NCI-H226 (cell line): ENCODE measurements at places on chromosomes 11 and 22.

DNA sequence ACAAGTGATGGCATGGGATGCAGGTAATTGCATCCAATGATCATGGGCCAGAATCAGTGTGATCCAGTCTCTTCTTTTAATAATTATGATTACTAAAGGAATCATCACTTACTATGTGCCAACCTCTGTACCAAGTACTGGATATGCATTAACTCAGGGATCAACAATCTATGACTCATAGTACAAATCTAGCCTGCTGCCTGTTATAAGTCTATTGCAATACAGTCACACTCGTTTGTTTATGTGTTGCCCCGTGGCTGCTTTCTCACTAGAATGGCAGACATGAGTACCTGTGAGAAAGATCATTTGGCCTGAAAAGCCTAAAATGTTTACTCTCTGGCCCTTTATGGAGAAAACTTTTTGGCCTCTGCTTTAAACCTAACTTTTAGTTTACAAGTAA is 45.0 kb downstream of the OR6Q1 start:
- DNase-seq, result peak; percentile 78

GRCh38 chr22:32644252-32645100 is 157.0 kb upstream of the TIMP3 start:
- DNase-seq, result peak; percentile 38

- no peak for DNase-seq
Measured at GRCh38 chr11:71252770-71253730, 673 bp upstream of the SHANK2 start.

DNA sequence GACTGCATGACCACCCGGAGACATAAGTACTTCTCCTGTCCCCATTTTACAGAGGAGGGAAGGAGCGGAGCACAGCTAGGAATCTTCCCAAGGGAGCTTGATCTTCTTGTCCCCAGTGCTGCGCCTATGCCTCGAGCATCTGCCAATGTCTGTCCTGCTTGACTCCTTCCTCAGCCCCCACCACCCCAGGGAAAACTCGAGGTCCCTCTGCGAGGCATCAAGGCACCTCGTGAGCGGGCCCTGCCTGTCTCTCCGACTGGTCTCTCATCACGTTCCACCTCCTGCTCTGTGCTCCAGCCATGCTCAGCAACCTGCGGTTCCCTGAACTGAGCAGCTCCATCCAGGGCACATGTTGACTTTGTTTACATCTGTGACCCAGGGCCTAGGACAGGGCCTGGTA is 2.5 kb downstream of the NCF4 start:
- DNase-seq, result no peak

DNA sequence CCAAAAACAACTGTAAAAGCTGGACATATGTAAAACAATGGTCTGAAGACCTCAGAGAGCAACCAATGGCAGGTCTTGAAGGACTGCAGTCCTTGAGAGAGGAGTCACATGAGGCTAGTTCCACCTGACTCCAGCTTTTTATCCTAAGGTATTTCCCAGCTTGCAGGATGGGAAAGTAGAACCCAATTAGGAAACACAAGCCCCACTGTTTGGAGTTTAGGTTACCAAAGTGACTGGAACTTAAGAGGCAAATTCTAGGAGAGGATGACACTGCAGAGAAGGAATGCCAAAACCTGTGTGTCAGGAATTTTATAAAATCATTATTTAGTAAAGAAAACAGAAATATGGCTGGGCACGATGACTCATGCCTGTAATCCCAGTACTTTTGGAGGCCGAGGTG is 18.4 kb downstream of the OR2AT4 start:
- DNase-seq, result peak; percentile 55

GRCh38 chr11:107468596-107468995 is 11.0 kb upstream of the CWF19L2 start:
- DNase-seq, result no peak

DNA sequence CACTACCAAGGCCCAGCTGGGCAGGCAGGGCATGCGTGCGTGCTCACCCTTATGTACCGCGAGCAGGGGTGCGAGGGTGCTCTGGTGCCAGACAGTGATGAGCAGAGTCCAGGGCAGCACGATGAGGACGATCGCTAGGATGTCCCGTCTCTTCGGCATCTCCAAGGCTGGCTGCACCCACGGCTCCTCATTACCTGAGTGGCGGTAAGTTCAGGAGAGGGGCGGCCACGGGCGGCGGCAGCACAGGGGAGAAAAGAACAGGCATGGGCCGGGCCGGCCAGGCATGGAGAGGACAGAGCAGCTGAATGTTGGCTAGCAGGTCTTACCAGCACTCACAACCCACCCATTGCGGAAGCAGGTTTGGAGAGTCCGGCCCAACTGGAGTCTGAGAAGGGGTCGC is 24.5 kb downstream of the B3GAT1 start:
- no peak for DNase-seq

DNA sequence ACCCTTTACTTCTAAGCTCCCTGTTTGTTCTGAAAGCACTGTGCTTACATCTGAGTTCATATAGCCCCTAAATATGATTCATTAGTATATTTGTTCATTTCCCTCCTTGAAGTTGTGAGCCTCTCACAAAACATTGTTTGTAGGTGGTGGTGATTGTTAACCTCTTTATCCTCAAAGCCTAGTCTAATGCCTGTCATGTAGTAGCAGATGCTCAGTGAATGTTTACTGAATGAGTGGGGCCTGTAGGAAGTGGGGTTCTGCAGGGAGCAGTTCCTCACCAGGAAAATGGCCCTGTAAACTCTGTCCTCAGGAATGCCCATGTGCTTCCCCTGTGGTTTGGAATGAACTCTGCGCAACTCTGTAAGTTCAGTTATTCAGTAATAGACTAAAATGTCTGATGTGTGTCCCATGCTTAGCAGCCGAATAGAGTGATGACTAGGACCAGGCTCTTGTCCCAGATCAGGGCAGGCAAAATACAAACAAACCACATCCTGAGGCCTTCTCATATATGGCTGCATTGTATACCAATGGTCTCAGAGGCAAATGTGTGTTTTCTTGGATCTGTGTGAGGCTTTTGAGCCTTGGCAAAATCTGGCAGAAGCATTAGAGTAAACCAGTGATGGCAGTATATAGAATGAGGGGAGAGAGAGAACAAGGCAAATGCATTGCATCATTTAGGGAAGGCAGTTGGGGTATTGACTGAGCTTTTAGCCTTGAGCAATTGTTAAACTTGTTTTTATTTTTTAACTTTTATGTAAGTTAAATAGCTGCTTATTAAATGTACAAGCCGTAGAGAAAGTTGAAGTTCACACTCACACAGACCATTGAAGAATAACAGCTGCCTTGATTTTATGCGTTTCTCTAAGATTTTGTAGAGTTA is 91.4 kb upstream of the BIRC3 start:
- peak; percentile 76 for DNase-seq

DNA sequence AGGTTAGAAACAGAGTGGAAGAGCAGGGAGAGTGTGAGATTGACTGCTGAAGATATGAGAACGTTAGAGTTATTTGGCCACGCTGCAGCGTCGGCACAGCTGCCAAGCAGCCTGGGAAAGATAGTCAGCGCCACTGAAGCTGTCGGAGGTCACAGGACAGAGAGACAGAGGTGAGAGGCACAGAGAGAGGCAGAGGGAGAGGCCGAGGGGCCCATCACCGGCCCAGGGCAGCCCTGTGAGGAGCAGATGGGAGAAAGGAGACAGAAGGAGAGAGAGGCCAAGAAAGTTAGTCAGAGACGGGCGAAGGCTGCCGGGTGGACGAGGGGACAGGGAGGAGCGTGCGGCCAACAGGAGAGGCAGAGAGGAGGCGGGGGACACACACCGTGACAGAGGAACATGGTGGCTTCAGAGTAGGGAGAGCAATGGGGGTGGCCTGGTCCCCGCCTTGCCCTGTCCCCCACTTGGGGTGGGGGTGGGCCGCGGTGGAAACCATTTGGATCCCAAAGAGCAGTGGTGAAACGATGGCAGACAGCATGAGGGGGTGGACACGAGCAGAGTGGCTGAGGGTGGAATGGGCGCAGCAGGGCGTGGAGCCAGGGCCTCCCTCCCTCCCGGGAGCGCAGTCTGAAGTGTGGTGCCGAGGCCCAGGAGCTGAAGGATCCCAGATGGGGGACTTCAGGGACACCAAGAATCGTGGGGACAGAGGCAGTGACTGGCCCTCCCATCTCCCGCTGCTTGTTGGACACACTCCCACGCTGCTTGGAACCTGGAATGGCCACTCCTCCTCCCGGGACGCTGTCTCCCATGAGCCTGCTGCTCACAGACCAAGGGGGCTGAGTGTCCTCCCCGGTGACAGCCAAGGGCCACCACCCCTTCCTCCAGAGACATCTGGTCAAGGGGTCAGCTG is 26.6 kb downstream of the LRRC10B start:
- DNase-seq, result no peak

DNA sequence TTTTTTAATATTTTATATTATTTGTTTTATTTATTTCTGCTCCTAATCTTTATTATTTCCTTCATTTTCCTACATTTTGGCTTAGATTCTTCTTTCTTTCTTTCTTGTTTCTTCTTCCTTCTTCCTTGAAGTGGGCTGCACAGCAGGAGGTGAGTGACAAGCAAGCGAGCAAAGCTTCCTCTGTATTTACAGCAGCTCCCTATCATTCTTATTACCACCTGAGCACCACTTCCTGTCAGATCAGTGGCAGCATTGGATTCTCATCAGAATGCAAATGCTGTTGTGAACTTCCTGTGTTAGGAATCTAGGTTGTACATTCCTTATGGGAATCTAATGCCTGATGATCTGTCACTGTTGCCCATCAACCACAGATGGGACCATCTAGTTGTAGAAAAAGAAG is 784.9 kb upstream of the LUZP2 start:
- peak; percentile 48 for DNase-seq

- no peak for DNase-seq
Measured at GRCh38 chr11:79070518-79070917, 370.3 kb downstream of the TENM4 start.

DNA sequence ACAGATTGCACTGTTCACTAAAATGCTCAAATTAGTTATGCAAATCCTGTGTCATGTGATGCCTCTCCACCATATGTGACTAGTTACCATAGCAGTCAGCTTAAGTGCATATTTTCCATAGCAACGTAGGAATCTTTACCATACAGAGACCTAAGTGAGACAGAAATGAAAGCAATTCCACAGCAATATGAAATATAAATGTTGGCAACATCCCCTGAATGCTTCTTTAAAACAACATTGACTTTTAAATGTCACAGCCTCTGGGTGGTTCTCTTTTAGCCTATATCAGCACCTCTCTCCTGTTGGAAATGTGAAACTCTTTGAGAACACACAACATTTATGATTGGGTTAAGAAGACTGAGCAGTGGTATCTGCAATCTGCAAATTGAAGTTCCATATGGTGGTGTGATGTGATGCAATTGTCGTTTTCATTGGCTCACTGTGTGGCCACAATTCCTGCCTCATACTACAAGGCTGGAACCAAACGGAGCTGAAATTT is 814.6 kb downstream of the DLG2 start:
- no peak for DNase-seq

DNA sequence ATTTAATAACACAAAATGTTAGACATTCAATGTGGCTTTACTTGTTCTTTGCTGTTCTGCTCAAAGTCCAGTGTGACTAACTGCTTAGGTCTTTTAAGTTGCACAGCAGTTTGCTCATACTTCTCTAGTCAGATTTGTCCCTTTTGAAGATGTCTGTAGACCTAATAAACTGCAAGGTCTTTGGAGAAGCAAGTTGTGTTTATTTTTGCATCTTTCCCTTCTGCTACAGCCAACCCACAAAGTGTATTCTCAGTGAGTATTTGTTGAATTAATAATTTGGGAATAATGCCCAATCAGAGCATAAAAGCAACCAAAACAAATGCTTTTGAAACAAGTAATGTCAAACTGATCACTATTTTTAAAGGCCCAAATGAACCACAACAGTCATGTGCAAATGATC is 312.5 kb downstream of the CADM1 start:
- DNase-seq, result no peak

DNA sequence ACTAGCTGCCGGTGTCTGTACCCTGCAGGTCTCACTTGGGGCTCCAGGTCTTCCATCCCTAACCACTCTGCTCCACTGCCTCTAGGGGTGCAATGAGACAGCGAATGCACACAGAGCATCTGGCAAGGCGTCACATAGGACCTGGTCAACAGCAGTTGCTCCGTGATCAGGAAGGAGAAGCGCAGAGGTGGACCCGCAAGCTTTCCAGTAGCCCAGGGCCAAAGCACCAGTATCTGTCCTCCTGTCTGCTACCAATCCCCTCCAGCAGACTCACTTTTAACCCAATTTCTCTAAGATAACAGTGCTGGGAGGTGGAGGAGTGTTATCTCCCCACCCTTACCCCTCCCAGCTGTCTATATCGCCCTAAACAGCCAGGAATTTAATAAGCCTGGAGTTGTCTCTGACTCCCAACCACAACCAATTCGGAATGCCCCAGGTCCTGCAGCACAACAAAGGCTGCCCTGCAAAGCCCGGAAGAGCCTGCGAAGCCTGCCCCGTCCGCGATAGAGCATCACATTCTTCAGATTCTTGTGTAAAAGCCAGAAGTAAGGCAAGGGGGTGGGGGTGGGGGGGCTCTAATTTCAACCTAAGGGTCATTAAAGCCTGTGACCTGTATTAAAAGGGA is 19.3 kb downstream of the MYH9 start:
- peak; percentile 87 for DNase-seq

DNA sequence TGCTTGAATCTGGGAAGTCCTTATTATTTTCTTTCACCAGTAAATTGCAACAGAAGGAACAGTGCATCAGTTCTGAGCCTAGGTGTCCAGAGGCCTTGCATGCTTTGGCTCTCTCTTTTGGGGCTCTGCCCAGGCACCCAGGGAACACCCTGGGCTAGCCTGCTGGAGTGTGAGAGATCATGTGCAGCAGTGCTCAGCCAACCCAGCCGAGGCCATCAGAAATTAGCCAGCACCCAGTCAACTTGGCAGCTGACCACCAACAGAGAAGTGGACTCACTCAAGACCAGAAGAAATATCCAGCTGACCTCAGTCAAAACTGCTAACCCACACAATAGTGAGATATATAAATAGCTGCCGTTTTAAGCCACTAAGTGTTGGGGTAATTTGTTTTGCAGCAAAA is 11.2 kb upstream of the P4HA3 start:
- no peak for DNase-seq
